ENCODE measurements at places on chromosomes 12 and 14.
A peak's percentile ranks its signal among the peaks of the same experiment; 100 is the strongest.

DNA sequence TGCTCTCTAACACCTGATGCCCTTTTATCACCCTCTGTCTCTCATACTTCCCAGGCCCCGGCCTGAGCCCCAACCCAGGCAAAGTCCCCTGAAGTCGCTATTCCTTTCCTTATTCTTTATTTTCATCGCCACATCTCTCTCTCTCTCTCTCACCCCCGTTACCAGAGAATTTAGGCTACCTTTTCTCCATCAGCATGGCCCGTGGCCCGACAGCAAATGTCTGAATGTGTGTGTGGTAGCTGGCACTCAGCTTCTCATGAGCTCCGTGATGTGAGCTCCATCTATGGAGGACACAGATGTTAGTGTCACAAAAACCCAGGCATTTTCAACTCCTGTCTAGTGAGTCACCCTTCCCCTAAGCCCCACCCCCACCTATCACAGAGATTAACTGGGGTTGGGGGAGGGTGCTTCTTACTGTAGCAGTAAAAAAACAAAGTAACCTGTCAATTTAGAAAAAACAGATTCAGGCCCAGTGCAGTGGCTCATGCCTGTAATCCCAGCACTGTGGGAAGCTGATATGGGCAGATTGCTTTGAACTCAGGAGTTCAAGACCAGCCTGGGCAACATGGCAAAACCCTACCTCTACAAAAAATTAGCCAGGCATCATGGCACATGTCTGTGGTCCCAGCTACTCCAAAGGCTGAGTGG lies 53.8 kb downstream of the VCPKMT start:
- peak; percentile 92 for DNase-seq

DNA sequence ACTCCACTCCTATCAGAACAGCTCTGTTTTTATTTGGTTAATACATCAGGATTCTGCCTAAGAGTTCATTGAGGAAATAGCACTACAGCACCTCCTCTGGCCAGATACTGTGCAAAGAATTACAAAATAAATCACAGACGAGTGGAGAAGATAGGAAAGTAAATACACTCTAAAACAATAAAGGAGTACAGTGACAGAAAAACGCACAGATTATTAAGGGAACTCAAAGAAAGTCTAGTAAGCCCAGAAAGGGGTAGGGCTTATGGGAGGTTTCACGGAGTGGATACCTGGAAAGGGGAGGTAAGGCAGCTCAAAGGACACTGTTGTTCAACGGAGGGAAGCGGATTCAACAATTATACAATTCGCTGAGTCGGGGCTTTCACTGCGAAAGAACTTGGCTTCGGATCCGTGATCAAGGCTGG lies 5.5 kb downstream of the OR10AD1 start:
- peak; percentile 43 for DNase-seq

- no peak for DNase-seq
These were observed 100.6 kb downstream of the ETV6 start for GRCh38 chr12:11749943-11750690.

- peak; percentile 83 for DNase-seq
These were observed 1.7 kb upstream of the ANKRD33 start for GRCh38 chr12:51886021-51886710.

DNA sequence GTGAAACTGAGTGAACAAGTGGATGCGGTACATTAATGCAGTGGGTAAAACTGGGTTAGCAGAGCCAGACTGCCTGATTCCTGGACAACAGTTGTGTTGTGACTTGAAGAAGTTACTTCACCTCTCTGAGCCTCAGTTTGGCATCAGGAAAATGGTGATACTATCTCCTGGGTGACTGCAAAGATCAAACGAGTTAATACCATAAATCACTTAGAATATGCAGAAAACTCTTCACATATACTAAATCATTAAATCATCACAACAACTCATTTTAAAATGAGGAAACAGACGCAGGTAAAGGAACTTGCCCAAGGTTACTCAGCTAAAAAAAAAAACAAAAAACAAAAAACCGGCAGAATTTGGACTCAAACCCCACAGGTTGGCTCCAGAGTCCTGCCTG lies 811 bp downstream of the MTERF2 start:
- no peak for DNase-seq

DNA sequence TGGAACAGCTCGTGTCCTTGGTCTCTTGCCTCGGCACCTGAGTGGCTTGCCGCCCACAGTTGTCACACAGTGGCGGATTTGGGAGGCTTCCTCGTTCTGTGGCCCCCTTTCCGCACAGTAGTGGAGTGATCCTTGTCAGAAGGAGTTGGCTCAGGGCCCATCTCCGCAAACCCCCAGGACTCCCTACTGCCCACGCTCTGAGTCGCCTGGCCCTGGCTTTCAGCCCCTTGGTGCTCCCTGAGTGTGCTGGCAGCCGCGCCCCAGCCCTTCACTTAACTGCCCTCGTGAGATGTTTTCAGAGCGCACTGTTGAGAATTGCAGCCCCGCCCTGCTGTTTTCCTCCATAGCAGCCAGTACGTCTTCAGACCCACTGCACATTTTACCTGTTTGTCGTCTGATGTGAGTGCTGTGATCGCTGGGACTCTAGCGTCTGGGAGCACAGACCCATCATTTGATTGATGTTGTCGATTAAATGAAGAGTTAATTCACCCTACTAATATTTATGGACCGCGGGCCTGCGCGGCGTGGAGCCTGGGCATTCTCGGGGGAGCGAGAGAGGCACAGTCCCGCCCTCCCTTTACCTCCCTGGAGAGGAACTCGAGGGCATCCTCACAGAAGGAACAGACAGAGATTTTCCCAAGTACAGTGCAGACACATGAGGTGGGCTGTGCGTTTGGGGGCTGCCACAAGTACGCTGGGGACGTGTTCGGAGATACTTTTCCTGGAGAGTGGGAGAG lies 91.8 kb downstream of the DDX51 start:
- DNase-seq: no peak

DNA sequence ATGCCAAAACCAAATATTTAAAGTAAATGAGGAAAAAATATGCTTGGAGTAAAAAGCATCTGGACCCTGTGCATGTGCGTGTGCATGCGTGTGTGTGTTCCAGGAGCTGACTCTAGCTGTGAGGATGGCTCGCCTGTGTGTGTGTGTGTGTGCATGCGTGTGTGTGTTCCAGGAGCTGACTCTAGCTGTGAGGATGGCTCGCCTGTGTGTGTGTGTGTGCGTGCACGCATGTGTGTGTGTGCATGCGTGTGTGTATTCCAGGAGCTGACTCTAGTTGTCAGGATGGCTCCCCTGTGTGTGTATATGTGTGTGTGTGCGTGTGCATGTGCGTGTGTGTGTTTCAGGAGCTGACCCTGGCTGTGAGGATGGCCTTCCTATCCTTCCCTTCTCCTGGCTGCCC lies 357.7 kb downstream of the CACNA1C start:
- DNase-seq: no peak

- no peak for DNase-seq
These were observed 311.8 kb upstream of the AMIGO2 start for GRCh38 chr12:47391566-47391965.

- DNase-seq: peak; percentile 96
These were observed 231.9 kb downstream of the C12orf75 start for GRCh38 chr12:105562199-105562971.

DNA sequence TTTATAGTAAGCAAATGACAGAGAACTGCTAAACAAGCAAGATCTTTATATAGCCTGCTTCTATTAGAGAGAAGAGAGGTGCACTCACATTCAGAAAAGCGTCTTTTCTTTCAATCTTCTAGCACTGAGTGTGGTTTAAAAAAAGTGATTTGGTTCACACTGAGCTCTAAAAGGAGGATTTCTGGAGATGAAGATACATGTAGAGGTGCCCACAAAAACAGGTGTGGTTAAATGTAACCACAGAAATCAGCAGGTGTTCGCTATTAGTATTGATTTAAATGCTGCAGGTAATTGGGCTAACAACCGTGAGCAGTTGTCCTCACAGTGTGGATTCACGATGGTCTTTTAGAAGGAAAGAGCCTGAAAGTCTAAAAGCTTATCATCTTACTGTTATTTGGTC lies 10.7 kb downstream of the PKP2 start:
- DNase-seq: no peak

DNA sequence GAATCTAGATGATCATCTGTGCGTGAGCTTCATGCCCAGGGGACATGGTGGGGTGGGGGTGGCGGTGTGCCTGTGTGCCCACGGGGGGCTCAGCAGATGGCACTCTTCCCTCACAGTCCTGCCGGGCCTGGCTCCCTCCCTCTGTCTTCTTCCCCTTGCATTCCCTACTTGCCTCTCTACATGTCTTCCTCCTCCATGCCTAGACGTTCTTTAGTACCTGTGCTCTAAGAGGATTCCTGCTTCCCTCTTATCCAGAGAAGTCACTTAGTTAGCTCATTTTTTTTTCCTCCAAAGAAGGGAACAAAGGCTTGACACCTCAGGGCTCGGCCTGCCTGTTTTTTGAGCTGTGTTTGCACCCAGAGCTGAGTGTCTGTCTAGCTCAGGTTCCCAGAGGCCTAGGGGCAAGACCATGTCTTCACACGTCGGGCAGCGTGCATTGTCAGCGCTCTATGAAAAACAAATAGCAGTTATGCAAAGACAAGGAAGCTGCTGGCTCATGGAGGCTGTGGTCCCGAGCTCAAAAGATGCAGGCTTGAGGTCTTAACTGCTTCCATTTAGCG lies 48.8 kb downstream of the NINJ2 start:
- no peak for DNase-seq

- no peak for DNase-seq
These were observed 3.3 kb downstream of the KIF26A start for GRCh38 chr14:104141621-104142091.

- DNase-seq: no peak
These were observed 62.7 kb upstream of the PELI2 start for GRCh38 chr14:56055511-56055910.

- DNase-seq: no peak
These were observed 168.0 kb downstream of the RAD51B start for GRCh38 chr14:67987606-67988005.

- peak; percentile 54 for DNase-seq
These were observed at the start of gene ARID2 for GRCh38 chr12:45729233-45730083. TSS of gene ARID2 (plus strand) at chr12:45729706. CDS start at chr12:45729837, 131 bp downstream.

GRCh38 chr12:106442575-106442974 lies 85.0 kb downstream of the POLR3B start:
- peak; percentile 9 for DNase-seq

GRCh38 chr12:115194448-115194847 lies 510.5 kb upstream of the TBX3 start:
- no peak for DNase-seq

DNA sequence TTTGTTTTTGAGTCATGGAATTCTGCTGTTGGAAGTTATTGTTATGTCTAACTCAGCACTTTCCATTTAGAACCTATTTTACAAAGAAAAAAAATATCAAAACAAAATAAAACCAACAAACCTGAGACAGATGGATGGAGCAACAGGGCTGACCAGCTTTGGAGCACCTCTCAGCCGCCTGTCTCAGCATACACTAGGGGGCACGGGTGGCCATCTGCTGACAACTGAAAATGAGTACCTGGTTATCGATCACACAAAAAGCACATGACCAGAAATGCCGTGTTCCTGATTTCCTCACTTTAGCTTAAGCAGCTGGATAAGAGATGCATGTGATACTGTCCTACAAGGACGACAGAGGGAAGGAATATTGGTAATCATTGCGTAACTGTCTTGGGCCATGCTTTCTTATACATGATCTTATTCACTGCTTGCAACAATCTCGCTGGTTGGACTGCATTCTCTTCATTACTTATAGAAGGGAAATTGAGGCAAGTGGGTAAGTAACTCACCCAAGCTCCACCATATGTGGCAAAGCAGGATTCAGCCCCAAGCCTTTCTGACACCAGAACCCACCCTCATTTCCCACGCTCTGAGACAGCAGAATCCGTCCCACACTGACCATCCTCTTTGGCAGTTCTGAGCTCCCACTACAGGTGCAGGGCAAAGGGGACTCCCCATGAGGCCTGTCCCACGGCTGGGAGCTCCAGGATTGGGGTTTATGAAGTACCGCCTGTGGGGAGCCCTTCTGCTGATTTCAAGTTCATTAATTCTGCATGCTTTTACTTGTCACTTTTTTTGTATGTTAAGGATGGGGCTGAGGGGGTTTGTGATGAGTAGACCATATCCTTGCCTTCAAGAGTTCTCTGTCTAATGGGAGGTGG lies 43.5 kb downstream of the C14orf132 start:
- DNase-seq: no peak

DNA sequence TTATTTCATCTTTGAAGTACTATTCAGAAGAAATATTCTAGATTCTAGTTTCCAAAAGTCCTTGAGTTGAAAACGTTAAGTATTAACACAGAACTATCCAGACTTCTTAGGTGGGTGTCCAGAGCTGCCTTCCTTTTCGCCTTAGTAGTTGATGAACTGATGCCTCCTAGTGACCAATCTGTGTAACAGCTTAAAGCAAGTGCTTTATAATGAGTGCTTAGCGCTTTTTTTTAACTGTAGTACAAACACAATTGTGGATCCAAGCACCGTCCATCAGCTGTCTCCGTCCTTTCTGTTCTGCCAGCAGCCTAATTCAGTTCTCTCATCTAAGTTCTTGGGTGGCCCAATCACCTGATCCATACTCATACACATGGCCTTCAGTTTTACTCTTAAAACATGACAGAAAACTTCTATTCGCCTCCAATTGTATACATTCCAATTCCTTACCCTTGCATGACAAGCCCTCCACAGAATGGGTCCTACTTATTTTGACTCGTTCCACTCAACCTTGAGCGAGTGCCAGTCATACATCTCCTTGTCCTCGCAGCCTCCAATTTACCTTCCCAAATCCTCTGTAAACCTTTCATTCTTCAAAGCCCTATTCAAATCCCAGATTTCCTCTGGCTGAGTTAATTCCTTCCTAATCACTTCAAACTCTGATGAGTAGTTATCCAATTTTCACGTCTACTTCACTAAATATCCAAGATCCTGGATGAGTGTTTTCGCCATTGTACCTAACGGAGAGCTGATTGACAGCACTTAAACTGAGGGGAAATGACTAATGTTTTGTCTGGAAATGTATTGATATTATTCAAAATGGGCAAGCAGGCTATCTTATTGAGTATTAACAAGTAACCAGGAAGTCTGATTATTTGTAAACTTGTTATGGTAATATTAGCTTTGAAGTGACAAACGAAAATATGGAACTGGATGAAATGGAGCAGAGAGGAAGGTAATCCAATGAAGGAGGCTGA lies 5.8 kb upstream of the PHLDA1 start:
- DNase-seq: peak; percentile 85

- no peak for DNase-seq
These were observed 233.3 kb upstream of the DAAM1 start for GRCh38 chr14:58954901-58955861.

DNA sequence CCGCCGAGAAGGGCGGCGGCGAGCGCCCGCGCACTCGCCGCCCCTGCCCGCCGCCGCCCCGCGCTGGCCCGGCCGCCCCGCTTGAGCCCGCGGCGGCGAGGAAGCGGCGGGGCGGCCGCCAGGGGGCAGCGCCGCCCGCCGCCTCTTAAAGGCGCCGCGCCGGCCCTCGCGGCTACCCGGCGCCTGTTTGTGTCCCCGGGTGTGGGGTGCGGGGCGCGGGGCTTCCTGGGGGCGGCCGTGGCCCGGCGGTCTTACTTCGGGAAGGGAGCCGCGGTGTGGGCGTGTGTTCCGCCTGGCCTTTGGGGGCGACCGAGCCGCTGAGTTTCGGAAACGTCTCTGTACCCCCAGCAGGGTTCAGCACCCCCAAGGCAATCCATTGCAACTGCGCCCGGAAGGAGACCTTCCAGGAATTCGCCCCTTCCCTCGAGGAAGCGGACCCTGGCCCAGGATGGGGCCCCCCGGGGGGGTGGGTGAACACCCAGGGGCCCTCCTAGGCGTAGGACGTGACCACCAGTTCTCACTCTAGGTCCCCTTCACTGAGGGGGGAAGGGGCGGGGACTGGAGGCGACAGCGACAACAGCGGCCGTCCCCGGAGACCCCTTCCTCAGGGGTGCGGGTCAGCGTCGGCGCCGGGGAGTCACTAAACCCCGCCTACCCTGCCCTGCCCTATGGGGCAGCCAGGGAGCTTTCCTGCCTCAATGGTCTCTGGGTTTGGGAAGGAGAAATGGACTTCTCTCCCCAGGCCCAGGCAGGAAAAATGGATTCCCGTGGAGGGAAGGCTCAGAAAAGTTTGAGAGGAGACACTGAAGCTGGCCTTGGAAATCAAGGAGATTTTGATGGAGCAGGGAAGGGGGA lies at the start of gene ITPK1:
ITPK1 (minus strand) TSS at position 105 of the 855 bp plus-strand sequence. CDS start 762 bp downstream, outside the sequence.
- DNase-seq: peak; percentile 71
